ENCODE measurements at places on chromosomes 1 and 21.

DNA sequence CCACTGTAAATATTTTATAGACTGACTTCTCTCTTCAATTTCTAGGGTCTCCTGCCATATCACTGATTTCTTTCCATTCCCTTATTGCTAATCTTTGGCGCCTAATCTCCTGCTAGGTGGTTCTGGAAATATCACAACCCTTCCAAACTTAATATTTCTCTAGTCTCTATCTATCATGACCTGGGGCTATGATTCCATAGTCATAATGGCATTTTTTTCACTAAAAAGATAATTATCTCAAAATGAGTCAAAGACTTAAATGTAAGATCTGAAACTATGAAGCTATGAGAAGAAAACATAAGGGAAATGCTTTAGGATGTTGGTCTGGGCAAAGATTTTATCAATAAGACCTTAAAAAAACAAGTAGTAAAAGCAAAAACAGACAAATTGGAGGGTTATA lies 74.2 kb downstream of the LEPR start:
- DNase-seq: no peak

DNA sequence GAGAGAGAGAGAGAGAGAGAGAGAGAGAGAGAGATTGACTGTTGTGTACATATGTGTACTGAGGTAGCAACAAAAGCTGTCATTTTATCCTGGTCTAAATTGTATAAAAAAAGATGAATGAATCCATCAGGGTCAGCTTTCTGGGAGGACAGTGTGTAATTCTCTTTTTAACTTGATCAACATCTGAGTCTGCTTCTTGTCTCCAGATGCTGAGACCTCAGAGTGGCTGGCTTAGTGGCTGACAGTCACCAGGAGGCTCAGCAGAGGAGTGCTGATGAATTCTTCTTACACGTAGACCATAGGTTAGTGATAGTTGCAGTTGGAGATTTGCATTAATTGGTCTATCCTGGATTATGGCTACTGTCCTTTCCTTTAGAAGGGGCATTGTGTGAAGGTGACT lies 28.5 kb upstream of the PLXNA2 start:
- no peak for DNase-seq

DNA sequence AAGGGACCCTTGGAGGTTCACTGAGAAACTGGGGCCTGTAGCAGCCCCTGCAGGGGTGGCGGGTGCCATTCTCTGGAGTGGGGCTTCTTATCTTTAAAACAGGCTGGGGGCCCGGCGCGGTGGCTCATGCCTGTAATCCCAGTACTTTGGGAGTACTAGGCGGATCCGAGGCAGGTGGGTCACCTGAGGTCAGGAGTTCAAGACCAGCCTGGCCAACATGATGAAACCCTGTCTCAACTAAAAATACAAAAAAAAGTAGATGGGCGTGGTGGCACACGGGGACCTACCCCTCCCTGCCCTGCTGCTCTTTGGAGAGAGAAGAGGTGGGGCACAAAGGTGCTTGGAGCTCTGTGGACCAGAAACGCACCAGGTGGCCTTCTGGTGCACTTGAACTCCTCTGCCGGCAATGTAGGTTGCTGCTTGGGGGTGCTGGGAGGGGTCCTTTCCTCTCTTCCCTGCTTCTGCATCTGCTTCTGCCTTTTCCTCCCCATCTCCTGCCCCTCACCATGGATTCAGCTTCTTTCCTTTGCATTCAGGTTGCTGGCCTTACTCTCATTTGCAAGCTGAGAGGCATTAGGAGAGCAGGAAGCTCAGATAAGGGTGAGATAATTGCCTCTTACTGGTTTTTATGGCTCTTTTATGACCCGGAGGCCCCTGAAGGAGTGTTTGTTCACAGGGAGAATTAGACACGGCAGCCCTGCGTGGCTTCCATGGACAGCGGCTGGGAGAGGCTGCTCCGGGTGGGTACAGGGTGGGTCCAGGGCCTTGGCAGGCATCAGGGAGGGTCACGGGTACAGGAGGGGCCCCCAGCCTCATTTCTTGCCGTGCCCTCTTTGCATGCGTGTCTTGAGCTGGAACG lies 57.4 kb downstream of the ARHGEF10L start:
- no peak for DNase-seq

GRCh38 chr21:26437326-26438009 lies 135.6 kb downstream of the CYYR1 start:
- no peak for DNase-seq

DNA sequence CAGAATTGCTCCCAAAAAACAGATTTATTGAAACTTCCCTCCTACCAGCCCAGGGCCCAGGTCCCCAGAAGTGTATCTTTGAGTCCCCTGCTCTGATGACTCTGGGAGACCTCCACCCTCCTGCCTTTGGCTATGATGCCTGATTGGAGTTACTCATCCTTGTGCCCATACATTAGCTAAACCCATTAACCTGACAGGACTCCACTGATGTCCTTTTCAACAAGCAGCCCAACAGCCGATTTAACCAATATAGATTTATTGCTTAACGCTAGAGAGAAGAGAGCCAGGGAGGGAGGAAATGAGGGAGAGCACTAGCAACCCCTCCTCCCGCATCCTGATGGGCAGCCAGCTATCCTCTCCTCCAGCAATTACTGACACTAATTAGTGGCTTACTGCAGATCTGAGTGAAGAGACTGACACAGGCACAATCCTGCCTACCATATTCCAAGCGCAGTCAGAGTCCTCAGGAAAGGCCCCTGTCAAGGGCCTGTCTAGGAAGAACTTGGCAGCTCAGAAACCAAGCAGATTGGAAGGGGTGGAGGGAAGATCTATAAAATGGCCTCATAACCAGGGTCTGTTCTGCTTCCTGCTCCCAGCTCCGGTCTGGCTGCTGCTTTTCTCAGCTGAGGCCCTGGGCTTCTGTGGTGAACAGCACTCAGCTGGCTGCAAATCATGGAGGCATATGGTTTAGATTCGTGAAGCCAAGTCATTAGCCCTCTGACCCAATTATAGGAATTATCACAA lies 484.5 kb upstream of the DAB1 start:
- no peak for DNase-seq

DNA sequence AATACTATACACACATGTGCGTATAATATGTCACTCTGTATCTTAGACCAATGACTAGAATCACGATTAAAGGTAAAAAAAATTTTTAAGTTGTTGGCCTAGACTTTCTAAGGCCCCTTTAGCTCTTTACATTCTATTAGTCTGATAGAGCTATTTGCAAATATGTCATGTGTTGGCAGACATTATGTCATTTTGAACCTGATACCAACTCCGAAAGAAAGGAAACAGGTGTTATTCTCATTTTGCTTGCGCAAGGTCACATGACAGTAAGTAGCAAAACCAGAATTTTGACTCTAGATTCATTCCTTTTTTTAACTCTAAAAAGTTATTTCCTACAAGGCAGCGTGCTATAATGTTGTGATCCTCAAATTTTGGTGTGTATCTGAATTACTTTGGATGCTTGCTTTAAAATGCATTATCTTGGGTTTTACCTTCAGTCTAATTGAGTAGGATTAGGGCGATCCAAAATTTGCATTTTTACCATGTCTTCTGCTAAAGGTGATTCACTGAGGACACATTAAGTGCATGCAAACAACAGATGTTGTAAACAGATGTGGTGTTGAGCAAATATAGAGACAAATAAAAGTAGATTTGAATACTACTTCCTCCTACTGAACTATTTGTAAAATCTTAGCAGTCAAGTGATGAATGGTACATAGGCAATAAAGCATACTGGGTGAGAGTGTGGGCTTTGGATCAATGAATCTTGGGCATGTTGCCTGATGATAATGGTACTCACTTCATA lies 63.5 kb upstream of the KIAA1614 start:
- no peak for DNase-seq

GRCh38 chr1:45003741-45004140 lies 7.4 kb downstream of the HECTD3 start:
- no peak for DNase-seq
